DMS79 (cell line): ENCODE measurements at places on chromosomes 4 and X.

- no peak for DNase-seq
Measured at GRCh38 chr4:40187386-40187906, 9.4 kb upstream of the RHOH start.

- no peak for DNase-seq
Measured at GRCh38 chrX:120238933-120239332, 11.7 kb upstream of the ZBTB33 start.

- no peak for DNase-seq
Measured at GRCh38 chr4:57184378-57185029, 74.3 kb upstream of the IGFBP7 start.

GRCh38 chrX:134600714-134601113 lies 57.6 kb downstream of the PLAC1 start:
- DNase-seq: no peak

GRCh38 chr4:138925495-138925894 lies 90.1 kb upstream of the NOCT start:
- DNase-seq: no peak
